Right lobe of liver (tissue), 6 donors: ENCODE measurements at places on chromosomes 3 and 15.

DNA sequence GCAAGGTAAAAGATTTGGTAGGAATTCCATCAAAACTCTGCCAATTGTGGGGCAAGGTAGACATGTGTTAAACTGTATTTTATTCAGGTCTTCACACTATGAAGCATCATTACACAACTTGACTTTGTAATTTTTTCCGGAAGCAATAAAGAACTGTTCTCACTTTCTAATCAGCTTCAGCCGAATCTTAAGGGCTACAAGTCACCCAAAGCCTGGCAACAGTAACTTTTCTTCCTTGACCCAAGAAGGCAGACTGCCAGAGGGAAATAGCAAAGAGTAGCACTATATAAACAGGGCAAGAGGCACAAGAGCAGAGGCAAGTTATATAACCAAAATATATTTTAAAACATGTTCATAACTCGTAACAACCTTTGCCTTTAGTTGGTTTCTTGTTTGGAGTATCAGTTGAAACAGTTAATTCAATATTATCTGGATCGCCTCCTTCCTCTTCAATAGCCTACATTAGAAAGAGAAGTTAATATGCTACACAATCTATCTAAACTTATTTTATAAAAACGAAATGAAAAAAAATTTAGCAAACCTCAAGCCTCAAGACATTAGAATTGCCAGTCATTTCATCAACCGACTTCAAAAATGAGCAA lies 1.4 kb downstream of the SLTM start:
- no peak for DNase-seq

DNA sequence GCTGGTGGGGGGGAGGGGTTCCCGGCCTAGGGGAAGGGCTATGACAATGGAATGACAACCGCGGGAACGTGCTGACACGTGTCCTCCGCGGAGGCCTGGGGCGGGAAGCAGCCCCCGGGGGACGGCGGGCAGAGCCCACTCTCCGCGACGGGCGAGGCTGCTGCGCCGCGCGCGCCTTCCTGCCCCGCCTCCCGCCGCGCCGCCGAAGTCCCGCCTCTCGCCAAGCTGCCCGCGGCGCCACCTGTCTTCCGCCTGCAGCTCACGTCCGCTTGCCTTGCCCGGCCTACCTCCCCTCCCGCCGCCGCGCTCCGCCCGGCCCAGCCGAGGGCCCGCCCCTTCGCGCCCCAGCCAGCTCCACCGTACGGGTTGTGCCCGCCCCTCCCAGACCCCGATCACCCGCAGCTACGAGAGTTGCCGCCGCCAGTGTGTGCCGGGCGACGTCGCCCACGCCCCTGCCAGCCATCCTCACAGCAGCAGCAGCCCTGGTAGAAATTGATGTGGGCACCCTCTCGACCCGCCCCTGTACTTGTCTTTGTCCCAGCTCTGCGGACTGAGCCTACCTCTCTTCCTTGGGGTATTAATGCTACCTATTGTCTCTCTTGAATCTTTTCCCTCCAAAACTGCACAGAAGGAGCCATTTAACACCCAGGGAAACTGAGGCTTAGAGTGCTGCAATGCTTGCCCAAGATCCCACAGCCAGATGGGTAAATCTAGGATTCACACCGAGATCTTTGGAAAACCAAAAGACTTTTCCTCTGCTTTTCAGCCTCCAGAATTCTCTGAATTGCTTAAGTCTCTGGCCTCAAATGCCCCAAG lies at the start of gene PARP16:
PARP16 (minus strand) TSS at position 180 of the 816 bp plus-strand sequence. CDS start 457 bp downstream, outside the sequence.
- DNase-seq: peak; percentile 96

GRCh38 chr3:117439812-117440211 lies 730.2 kb downstream of the TUSC7 start:
- DNase-seq: no peak

GRCh38 chr15:32716915-32717425 lies 834 bp upstream of the GREM1 start:
- DNase-seq: no peak

DNA sequence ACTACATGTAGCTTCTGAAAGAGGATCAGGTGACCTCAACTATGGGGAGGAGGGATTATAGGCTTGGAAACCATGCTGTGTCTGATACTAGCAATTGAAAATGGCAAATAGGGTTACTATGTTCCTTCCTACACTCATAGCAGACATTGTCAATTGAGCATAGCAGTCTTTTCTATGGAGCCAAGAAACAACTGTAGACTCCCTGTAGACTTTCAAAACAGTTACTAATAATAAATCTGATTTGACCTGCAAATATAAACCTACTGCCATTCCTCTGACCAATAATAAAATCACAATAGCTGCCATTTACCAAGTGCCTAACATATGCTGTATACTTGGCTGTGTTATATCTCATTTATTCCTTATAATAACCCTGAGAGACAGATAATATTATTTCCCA lies 8.5 kb upstream of the ARL14 start:
- DNase-seq: no peak

DNA sequence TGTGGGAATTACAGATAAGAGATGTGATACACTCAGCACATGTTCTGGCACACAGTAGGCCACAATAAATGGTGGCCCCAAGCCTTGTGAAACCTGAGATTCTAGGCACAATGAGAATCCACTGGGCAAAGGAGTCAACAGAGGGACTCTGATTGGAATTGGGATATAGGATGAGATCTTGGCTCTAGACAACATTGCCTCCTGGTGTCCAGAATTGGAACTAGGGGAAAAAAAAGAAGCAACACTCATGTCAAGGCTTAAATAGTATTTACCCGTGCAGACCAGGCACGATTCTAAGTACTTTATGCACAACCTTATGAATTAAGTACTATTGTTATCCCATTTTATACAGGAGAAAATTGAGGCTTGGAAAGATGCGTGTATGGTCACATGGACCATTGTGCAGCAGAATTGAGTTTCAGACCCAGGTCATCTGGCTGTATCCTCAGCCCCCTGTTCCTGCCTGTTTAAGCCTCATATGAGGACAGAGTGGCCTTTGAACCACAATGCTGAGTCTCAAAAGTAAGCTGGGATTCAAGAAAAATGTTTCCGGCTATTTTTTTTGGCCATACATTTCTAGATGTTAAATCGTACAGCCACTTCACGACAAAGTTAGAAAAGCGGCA lies 124.8 kb downstream of the SV2B start:
- no peak for DNase-seq

- no peak for DNase-seq
Measured at GRCh38 chr3:131775650-131776049, 259.2 kb downstream of the CPNE4 start.

DNA sequence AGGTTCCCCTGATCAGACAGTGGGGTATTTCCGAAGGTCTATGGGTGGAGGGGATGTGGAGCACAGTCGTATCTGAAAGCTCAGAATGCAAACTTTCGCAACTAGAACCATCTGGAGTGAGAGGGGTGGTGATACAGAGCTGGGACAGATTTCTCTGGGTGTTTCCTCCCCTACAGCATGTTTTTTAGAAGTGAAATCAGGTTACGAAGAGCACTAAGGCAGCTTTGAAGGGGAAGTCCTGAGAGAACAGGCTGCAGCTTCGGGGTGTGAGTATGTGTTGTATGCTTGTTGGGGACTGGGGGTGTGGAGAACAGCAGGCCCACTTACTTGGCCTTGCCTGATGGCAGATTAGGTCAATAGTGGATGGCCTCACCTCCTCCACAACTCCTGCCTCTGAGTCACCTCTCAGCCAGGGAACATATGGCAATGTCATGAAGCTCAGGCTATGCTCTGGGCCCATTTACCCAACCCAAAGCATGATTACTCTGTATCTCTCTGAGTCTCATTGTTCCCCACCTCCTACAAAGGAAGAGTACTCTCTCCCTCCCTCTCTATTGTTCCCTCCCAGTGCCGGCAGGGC lies 107.2 kb upstream of the RASGRP1 start:
- DNase-seq: no peak

DNA sequence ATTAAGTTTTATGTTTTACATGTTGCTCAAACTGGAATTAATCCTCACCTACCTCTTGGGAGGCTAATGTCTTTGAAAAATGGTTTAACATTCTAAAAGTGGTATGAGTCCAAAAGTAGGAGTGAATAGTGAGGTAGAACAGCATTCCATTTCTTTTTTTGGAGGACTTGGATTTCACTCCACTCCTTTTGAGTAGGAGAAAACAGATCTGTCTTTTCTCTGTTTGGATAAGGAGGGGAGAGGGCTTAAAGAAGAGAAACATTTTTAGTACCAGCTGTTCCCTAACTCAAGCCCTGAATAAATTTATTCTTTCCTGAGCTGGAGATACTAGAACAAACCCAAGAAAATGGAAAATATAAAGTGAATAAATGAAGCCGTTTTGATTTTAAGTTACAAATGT lies 687.9 kb downstream of the MECOM start:
- DNase-seq: no peak

GRCh38 chr3:23262766-23263165 lies 59.6 kb downstream of the UBE2E2 start:
- no peak for DNase-seq

DNA sequence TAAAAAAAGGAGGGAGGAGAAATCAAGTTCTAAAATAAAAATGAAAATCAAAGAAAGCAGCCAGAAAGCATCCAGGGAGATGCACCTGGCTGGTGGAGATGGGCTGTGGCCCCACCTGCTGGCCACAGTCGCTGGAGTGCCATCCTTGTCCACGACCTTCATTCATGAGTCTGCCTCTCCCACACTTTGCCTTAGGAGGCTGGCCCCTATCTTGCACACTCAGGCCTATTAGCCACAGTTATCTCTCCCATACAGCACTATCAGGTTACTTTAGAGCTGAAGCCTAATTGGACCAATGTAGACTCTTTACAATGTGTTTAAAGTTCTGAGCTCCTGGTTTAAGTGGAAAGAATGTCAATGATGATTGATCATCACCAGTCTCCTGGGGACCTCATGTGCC lies 392.0 kb upstream of the RORA start:
- peak; percentile 63 for DNase-seq
